NCI-H774 (cell line): ENCODE measurements at places on chromosomes 6 and 20.

DNA sequence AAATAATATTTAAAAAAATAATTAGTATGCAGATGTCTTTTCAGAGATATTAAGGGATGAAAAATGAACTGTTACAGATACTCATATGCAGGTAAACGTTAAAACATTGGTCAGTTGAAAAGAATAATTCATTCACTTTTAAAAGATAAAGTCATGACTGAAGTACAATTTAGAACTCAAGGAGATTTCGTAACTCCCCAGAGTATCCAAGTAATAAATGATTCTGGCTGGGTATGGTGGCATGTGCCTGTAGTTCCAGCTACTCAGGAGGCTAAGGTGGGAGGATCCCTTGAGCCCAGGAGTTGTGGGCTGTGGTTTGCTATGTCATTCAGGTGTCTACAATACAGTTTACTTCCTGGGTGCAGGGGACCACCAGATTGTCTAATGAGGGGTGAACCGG is 122.3 kb upstream of the TMEM181 start:
- no peak for DNase-seq

- DNase-seq = no peak
These were observed 68.1 kb downstream of the HFE start for GRCh38 chr6:26155061-26155930.

GRCh38 chr6:80667006-80667405 is 560.5 kb downstream of the BCKDHB start:
- DNase-seq = no peak

DNA sequence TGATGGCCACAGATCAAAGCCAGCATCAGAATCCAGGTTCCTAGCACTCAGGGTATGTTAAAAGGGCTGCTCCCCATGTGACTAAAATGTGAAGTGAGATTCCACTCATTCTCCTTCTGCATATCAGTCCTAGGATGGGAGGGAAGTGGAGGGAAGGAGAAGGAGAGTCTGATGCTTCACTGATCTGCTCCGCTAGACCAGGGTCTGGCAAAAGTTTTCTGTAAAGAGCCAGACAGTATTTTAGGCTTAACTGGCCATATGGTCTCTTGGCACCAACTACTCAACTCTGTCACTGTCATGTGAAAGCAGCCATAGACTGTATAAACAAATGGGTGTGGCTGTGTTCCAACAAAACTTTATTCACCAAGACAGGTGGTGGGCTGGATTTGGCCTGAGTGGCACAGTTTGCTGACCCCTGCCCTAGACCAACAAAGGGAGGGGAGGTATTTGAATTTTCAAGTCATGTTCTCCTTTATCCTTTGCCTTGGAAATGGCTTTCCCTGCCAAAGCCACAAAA is 22.6 kb downstream of the GHRH start:
- DNase-seq = no peak

DNA sequence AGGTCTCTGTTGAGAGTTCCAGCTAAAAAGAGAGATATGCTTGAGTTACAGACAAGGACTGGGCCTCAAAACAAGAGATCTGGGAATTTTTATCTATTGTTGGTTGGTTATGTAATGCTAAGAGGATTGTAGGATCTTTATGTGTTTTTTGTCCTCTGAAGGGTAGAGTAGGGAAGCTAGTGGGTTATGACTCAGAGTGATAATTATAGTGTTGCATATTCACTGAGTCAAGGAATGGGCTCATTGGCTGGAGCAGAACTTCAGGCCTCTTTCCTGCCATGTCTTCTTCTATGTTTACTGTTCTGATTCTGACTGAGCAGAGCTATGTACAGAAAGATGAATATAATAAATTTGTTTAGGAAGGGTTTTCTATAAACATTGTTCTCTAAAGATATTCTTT is 66.1 kb upstream of the NOX3 start:
- no peak for DNase-seq

DNA sequence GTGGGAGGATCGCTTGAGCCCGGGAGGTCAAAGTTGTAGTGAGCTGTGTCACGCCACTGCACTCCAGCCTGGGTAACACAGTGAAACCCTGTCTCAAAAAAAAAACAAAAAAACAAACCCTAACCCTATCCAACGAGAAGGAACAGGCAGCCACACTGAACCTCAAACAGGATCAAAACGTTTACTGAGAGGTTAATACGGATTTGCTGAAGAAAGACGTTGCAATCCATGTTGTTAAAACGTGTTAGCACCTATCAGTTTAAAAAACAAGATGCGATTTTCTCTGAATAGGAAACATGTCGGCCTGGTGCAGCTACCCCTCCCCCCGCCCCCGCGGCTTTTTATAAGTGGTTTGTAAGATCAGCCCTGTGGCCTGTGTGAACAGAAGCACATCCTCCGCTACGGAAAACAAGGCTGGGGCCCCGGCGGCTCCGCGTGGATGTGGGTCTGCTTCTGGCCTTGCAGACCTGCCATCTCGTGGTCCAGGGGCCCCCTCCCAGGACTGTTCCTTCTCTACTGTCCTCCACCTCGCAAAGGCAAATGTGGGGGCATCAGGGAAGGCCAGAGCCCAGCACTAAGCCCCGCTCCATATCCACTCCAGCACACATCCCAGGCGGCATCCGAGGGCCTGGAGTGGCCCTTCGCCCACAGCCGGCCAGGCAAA is 11.4 kb downstream of the SLC2A4RG start:
- DNase-seq = no peak

- DNase-seq = no peak
These were observed 311.6 kb downstream of the MMUT start for GRCh38 chr6:49151461-49151860.

- no peak for DNase-seq
These were observed 42.4 kb downstream of the FARS2 start for GRCh38 chr6:5303682-5304081.

DNA sequence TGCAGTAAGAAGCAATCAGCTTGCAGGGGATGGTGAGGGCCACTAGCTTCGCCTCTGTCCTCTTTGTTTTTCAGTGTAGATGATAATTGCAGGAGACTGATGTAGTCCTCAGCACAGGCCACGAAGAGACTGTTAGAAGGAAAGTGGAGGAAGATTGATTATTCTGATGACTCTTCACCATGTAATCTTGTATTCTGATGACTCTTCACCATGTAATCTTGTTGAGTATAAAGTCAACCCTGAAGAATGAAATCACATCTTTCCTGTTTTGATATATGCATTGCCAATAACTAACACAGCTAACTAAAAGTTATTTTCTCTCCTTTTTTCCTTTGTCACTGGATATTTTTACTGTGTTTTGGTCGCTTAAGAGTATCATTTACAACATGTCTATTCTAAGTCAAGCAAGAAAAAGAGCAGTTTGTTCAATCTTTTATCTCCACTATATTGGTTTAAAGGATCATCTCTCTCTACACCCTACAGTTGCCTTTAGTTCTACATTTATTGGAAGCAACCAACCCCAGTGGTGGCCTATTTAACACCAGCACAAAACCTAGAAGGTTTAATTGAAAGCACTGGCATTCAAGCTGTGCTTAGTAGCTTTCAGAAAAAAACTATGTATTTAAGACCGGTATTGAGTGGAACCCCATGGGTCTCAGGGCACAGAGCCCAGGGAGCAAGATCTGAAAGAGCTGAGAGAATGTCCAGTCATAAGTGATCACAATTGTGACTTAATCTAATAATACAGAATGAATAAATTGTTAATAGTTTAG is 107.2 kb upstream of the BTBD3 start:
- no peak for DNase-seq
